ENCODE measurements at places on chromosomes 12 and 14.

DNA sequence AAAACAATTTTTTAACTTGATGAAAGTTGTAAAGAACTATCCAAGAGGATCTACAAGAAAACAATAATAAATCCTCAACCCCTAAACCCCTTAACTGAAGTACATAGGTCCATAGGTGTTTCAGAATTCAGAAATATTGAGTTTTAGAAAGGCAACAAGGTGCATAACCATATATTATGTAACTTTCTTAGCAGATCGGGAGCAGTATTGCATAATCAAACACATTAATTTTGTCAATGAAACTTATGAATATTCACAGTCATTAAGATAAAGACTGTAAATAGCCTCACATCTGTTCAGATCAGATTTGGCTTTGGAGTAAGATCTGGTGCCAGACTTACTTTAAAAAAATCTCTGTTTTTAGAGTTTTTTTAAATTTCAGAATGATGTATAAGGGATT is 647.1 kb upstream of the FLRT2 start:
- DNase-seq = no peak

DNA sequence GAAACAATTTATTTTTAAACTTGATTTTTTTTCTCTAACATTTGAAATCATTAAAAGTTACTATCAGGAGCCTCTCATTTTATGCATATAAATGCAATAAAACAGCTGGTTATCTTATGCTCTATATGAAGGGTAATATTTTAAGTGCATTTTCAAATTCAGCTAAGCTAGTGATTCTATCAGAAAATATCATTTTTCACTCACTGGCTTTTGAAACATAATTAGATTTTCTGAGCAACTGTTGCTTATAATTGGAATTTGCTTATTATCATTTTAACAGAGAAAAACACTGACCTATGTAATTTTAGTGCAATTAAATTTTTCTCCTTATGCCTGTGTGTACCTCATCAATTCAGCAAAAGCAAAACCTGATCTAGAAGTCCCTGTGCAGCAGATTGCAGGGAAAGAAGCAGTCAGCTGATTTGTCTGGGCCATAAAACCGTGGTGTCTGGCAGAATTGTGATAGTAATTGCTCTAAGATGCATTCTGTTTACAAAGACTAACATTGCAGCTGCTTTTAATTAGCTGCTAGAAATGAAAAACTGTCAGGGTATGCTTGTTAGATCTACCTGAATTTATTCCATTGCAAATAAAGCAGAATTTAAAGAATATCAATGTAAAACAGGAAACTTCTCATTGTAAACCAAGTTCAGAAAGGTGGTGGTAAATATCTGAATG is 75.0 kb downstream of the BICD1 start:
- DNase-seq = no peak

DNA sequence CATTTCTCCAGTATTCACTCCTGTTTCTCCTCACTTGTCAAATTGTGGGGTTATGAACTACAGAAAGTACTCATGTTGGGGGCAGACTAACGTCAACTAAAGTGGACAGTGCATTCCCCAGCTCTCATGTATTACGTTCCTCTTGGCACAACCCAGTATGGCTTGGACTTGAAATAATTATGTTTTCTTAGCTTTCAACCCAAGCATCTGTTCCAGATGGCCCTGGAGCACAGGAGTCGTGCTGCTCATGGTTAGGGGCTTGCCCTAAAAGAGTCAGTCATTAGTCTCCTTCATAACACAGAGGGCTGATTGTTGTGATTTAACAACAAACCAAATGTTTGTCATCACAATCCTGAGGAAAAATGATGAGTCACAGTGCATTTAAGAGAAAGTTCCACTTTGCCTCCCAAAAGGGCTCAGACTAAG is 154.4 kb downstream of the RPAP3 start:
- DNase-seq = no peak

GRCh38 chr14:68695326-68695768 is 97.5 kb downstream of the ZFP36L1 start:
- DNase-seq = peak; percentile 36

DNA sequence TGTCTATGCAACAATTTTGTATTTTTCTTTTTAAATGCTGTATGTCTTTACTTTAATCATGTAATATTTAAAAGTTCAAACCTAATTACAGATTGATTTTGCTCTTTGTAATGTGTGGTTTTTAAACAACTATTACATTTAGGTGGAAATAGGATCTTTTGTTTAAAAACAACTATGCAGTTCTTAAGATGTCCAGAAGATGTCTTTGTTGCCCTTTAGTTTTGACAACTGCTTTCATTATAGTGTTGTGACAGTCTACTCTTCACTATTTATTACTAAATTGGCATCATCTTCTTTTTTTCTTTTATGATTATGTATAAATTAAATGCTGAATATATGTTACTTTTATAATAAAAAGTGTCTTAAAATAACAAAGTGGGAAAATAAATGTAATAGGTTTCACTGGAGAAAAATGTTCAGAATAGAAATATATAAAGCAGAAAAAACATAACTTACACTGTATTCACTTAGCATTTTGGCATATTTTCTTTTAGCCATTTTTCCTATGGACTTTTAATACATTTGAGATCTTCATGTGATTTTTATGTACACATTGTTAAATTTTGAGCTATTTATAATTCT is 27.1 kb upstream of the PCNX4 start:
- no peak for DNase-seq

DNA sequence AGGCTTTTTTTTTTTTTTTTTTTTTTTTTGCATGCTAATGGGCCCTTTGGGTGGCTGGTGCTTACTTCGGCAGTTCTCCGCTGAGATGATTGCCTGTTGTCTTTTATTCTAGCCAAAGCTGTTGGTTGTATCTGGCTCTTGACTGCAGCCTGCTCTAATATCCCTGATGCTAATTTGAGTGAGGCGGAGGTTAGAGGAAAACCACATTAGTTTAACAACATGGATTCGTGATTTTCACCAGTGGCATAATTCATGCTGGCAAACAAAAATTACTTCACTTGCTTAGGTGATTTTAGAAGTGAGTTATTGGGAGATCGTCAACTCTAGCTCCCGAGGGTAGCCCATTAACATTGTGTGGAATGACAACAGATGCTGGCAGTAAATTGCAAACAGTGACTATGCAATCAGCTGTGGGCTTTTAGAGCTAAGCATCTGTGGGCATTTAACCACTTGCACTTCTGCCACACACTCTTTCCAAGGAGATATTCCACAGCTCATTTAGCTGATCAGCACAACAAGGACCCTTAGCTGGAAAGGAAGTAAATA is 97.6 kb upstream of the ZDHHC17 start:
- DNase-seq = no peak

GRCh38 chr14:69553252-69553651 is 21.4 kb downstream of the CCDC177 start:
- no peak for DNase-seq

GRCh38 chr12:113988064-113988451 is 21.9 kb upstream of the RBM19 start:
- no peak for DNase-seq
